ENCODE measurements at places on chromosomes 1 and 21.

- DNase-seq, result no peak
Observed at GRCh38 chr21:33036430-33037162, 10.9 kb downstream of the OLIG2 start.

DNA sequence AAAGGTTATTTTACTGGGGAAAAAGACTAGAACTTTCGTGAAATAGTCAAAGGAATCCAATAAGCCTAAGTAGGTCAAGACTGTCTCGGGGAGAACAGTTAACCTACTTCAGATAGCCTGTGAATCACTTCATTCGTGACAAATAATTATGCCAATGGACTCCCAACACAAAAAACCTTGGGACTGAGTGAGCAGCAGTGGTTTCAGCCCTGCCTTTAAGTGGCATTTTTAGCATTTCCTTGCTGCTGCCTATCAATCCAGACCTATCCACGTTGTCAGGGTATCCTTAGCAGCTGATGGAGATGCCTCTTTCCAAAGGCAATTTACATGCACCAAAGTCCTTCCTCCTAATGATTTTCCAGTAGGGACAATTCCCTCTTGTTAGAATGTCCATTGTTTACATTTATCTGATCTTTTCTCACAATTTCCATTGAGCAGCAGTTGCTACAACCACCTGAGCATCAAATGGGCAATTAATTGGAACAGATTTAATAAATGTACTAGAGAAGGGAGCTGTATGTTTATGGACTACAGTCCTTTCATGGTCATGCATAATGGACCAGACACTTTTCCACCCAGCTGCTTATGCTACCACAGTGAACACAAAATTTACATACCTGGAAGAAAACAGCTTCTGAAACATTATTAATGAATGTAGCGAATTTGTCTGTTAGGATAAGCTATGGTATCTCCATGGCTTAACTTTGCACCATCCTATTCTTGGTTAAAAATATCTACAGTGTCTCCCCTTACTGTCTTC lies 75.8 kb downstream of the TM2D1 start:
- no peak for DNase-seq

DNA sequence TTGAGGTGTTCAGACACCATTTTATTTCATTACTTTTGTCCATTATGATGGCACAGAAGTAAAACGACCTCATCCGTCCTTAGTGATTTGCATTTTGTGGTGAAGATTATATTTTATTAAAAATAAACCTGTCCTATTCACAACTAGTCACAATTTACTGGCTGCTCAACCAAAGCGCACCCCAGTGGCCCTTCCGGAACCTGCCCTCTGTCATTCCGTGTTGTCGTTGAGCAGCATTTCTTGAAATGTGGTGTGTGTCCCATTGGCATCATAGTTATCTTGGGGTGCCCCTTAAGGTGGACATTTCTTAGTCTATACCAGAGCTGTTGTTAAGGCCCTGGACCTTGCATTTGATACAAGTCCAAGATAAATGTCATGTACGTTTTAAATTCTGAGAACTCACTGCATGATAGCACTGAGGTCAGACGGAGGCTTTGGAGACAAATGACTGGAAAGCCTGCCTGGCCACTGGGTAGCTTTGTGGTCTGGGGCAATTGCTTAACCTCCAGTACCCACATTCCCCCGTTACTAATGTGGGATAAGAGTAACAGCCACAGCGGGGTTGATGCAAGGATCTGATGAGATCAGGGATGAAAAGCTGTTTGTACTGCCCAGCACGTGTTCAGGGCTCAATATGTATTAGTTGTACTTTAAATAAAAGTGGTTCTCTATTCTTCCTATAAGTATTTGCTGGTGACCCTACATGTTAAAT lies 36.2 kb downstream of the BACH1 start:
- DNase-seq, result no peak

DNA sequence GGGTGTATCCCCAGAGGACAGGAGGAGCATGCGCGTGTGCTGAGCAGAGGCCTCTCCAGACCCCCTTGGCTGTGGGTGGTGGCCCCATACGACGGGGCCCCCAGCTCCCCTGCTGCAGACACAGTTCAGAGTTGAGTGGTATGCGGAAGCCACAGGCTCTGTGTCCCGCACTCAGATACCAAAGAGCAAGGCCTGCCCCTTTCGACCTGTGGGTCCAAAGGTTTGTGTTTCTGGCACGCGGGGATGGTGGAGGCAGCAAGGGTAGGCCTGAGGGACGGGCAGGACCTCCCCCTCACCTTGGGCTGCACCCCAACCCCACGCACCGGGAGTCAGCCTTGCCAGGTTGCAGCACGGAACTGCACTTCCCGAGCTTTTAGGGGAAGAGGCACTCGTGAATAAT lies at the start of gene KCNAB2:
TSS of gene KCNAB2 (plus strand) at position 328 of the 400 bp plus-strand sequence. CDS start 5,649 bp downstream, outside the sequence.
- no peak for DNase-seq

DNA sequence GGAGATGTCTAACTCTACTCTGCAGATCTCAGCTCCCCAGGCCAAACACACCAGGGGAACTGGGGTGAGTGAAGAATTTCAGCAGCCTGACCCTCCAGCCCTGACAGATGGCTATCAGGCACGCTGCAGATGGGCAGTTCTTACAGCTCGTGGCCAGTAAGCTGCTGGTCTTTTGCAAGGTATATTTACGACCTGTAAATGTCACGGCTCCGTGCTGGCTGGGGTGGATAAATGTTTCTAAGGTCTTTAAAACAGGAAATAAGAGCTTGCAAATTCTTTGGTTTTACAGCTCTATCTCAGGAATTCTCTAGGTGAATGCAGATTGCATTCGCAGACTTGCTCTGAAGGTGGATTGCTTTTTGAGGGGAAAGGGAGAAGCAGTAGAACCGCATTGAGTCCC lies 10.1 kb downstream of the DOP1B start:
- DNase-seq, result no peak

- DNase-seq, result no peak
Observed at GRCh38 chr1:171563675-171564074, 58.4 kb upstream of the MYOCOS start.

GRCh38 chr1:77866296-77866695 lies 22.1 kb upstream of the NEXN start:
- DNase-seq, result no peak

GRCh38 chr1:236425031-236425663 lies 31.1 kb downstream of the EDARADD start:
- DNase-seq, result no peak

- no peak for DNase-seq
Observed at GRCh38 chr1:63817152-63817667, 43.4 kb downstream of the ROR1 start.
